Omental fat pad (tissue), 4 donors: ENCODE measurements at places on chromosomes 5 and 9.
A peak's percentile ranks its signal among the peaks of the same experiment; 100 is the strongest.

- DNase-seq = no peak
These were observed 3.0 kb downstream of the ZSWIM6 start for GRCh38 chr5:61334868-61335615.

- DNase-seq = no peak
These were observed 30.4 kb downstream of the NUDT12 start for GRCh38 chr5:103532086-103532734.

DNA sequence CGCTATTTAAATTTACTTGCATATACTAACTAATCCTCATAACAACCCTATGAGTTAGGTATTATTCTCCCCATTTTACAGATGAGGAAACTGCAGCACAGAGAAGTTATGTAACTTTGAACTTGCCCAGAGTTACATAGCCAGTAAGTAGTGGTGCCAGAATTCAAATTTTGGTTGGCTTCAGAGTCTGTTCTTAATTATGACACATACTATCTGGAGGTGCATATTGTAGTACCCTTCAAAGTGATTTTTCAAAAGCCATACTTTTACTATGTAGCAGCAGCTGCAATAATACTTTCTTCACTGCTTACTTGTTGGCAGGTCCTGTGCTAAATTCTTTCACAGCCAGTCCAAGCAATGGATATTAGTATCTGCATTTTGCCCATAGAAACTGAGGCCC lies 16.4 kb downstream of the MAN2A1 start:
- no peak for DNase-seq

- DNase-seq = no peak
These were observed 233.8 kb upstream of the MPDZ start for GRCh38 chr9:13513286-13513685.

GRCh38 chr9:128224877-128225276 lies 21.7 kb downstream of the DNM1 start:
- no peak for DNase-seq

DNA sequence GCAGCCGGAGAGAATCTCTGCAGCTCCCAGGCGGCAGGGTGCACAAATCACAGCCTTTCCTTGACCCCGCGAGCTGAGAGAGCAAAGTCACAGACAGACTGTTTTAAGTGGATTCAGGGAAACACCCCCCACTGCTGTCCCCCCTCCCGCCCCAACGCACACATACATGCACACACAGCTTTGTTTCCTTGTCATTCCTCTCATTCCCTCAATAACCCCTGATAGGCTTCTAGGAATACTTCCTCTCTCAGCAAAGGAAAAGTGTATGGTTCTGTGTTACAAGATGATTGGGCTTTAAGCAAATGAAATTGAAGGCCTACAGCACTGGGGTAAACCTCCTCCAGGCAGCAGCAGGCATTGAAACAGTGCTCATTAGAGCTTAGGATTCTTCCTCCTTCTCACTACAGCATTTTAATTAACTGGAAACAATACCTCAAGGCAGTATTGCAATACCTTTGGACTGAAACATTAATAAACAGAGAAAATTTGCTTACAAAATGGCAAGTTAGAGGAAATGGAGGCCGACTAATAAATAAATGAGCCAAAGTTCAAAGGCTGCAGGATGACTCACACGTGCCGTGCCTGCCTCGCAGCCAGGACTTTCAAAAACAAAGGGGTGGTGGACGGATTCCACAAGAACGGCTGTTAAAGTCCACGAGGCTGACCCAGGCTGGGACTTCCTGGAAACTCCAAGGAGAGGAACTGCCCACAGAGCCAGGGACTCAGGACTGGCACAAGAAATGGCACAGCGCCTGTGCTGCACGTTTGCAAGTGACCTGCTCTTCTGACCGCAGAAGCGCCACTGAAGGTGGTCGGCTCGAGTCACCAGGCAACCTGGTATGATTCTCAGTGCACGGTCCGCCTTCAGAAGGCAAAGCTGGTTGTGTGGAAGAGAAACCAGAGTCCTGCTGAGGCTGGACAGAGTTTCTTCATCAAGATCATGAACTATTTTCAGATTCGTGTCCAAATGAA lies 236.2 kb downstream of the SYK start:
- peak; percentile 46 for DNase-seq

DNA sequence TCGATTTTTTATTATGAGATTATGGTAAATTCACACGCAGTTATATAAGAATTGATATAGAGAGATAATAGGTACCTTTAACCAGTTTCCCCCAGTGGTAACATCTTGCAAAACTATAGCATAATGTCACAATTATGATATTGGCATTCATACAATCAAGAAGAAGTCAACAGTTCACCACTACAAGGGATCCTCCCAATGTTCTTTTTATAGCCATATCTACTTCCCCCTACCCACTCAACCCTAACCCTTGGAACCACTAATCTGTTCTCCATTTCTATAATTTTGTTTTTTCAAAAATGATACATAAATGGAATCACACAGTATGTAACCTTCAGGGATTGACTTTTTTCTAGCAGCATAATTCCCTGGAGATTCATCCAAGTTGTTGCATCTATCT lies 9.8 kb downstream of the ACTL7B start:
- no peak for DNase-seq
